ENCODE measurements at places on chromosomes 1 and 21.

GRCh38 chr1:232880354-232880753 is 70.1 kb upstream of the NTPCR start:
- no peak for DNase-seq

- no peak for DNase-seq
Observed at GRCh38 chr1:237681210-237681609, 209.5 kb downstream of the ZP4 start.

DNA sequence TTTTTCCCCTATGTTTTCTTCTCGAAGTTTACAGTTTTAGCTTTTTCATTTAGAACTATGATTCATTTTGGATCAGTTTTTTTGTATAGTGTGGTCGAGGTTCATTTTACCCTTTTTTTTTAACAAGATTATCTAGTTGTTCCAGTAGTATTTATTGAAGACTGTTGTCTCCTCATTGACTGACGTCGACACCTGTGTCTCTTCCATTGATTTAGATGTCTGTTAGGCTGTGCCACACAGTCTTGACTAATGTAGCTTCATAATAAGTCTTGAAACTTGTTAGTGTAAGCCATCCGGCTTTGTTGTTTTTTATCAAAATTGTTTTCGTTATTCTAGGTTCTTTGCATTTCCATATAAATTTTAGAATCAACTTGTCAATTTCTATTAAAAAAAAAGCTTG is 45.2 kb downstream of the CAMSAP2 start:
- no peak for DNase-seq

- no peak for DNase-seq
Observed at GRCh38 chr1:200310824-200311223, 99.0 kb downstream of the ZNF281 start.

- no peak for DNase-seq
Observed at GRCh38 chr1:5913078-5913845, 79.0 kb downstream of the NPHP4 start.

- no peak for DNase-seq
Observed at GRCh38 chr1:225709101-225709500, 56.2 kb upstream of the ENAH start.

- no peak for DNase-seq
Observed at GRCh38 chr1:156751451-156751756, at the start of gene HDGF. TSS of gene HDGF (minus strand) at chr1:156751675. CDS start at chr1:156751429, 246 bp downstream.
